ENCODE measurements at places on chromosomes 11 and 22.

- DNase-seq = no peak
Measured at GRCh38 chr11:27401833-27402316, 38.9 kb upstream of the CCDC34 start.

DNA sequence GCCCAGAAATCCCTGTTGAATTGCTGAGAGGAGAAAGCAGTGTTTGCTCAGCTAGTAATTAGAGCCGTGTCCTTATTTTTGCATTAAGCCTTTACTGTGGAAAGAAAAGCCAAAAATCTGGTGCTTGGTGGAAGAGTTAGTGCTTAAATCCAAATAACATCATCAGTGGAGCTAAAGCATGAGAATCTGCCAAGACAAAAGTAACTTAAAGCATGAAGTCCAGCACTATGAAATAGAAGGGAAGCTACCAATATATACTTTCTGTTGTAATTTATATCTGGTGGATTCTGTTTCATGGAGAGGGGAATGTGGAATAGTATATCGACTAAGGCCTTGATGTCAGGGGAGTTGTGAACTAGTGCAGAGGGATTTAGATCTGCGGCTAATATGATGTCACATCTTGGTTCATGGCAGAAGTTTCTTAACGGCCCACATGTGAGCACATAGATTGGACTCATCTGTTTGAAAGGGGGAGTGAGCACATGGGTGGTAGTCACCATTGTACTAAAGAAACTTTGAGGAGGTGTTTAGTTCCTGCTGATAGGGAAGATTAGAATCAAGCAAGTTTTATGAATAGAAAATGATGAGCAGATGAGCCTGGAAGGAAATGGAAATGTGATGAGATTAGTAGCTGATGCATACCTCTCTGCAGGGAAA is 224.4 kb upstream of the MTNR1B start:
- DNase-seq = no peak

DNA sequence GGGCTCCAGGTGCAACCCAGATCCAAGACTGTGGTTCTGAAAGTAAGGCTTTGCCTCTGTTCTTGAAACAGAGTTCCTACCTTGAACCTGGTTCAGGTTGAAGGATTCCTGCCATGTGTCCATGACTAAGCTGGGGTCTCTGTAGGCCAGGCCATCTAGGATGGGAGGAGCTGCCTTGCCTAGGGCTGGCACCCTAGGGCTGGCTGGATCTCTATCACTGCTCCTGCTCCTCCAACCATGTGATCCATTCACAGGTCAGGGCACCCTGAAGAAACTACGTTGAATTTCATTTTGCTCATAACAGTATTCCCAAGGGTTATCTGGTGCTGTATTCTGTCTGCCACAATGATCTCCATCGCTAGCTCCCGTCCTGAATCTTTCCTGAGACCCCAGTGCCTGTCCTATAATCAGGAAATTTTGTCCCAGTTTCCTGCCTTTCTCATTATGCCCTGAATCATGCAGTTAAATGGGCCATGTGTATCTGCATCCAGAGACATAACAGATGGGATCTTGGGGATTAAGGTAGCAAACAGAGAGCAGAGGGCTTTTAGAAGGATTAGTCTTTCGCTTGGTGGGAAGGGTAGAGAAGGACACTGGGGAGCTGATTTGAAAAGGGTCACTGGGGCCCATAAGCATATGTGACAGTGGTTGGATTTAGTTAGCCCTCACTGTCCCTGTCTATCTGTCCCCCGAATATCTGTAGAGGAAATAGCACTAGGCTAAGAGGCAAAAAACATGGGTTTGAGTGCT is 98.2 kb upstream of the MTMR2 start:
- no peak for DNase-seq

DNA sequence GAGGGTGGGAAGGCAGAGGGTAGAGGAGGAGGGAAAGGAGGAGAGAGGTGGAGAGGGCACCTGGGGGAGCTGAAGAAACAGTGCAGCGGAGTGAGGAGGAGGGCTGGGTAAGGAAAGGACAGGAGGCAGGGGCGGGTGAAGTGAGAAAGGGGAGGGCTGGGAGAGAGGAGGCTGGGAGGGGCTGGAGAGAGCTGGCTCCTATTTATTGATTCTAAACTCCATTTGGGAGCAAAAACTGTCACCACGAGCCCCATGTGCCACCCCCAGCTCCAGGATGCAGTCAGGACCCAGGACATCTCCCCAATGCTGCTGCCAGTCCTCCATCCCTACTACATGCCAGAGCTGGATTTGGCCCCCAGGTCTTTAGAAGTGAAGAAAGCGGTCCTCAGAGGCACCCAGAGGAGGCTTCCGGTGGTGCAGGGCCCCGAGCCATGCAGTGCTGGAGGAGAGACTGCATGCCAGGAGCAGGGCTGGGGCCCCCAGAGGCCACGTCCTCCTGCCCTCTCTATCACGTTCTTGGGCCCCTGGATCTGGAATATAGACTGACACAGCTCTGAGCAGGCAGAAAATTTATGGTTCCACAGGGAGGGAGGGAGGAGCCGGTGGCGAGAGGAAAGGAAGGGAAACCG is 53.7 kb downstream of the SLC22A12 start:
- no peak for DNase-seq

- DNase-seq = no peak
Measured at GRCh38 chr11:96373826-96374225, 15.9 kb downstream of the CCDC82 start.

GRCh38 chr11:27571154-27571810 is 64.7 kb upstream of the LIN7C start:
- DNase-seq = peak; percentile 19

DNA sequence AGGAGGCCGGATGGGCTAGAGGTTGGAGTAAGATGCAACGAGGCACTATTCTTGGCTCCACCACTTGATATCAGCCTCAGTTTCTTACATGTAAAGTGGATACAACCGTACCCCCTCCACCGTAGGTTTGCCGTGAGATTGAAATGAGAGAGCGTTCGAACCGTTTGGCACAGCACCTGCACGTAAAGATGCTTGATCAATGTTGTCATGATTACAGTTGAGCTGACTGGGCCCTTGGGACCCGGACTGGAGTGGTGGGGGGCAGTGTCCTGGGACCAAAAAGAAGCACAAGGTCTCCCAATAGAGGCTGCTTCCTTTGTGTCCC is 3.7 kb downstream of the APOC3 start:
- DNase-seq = no peak

DNA sequence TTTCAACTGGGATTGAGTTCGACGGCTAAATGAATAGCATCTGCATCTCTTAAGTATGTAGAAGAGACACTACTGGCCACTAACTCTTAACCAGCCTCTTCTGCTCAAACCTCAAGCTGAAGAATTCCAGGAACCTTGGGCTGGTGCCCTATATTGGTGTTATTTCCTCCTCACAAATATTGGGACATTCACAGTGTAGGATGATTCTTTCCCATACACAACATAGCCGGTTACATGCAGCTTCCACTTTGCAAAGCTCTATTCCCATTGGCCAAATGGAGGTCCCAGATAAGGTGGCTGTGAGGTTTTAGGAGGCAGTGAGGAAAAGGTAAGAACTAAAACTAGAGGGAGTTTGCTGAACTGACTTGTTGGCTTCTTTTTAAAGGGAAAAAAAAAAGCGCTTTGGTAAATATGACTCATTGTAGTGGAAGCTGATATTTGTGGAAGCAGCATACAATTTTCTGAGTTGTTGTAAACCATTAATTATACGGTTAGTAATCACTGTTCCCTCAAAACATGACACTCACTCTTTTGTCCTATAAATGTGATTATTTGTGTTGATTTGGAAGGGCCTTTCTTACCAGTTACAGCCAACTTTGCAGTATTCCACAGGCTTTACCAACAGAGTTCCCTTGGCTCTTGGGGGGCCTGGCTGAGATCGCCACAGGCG is 17.6 kb downstream of the C22orf31 start:
- DNase-seq = no peak

DNA sequence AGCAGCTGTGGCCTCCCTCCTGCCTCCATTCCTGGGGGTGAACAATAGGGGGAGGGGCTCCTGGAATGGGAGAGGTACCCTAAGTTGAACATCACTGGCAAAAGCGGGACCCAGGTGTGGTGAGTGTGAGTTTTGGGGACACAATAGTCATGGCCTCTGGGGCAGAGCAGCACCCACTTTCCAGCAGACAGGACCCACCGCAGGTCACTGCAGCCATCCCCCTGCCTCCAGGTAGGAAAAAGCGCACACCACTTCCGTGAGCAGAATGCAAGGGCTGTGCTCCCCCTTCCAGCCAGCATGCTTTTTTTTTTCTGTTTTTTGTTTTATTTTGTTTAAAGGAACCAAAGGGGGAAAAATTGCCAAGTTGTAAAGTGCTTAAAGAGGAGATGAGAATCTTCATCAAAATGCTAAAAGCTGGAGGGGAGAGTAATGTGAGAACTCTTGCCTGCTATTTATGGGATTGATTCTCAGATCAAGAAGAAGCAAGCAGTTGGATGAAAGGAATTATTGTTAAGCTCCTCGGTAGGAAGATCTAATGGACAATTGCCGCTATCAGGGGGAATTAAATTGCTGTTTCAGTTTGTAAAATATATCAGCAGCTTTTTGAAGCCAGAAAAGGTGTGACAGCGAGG is 152.9 kb downstream of the FEZ1 start:
- DNase-seq = peak; percentile 2

- DNase-seq = no peak
Measured at GRCh38 chr22:22480940-22481339, 27.6 kb downstream of the ZNF280B start.
